ENCODE measurements at places on chromosomes 7 and 10.

- DNase-seq: no peak
These were observed 3.8 kb downstream of the RTKN2 start for GRCh38 chr10:62264702-62265436.

DNA sequence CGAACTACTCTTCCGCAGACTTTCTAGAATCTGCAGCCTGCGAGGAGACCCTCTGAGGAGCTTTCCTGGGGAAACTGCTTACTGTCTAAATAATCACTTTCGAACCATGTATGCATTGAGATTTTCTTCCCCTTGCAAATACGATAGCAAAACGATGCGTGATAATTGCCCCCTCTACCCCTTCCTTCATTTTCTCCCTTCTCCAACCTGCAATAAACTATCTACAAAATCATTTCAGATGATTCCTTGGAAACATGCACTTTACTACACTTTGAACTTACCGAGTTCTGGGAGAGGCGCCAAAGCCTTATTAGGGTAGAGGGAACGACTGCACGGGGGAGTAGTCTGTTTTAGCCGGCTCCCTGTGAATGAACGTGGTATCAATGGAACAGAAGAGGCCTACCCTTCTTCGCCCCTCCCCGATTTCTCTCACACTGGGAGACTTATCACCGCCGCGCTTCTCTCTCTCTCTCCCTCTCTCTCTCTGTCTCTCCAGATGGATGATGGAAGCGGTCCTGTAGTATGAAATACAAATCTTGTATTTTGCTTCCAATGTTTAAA is at the start of gene FGFBP3:
Gene FGFBP3, minus strand, starts transcription at position 370 of the 561 bp plus-strand sequence. CDS start 517 bp downstream, outside the sequence.
- DNase-seq: peak; percentile 28

- DNase-seq: no peak
These were observed 39.9 kb upstream of the HECW1 start for GRCh38 chr7:43072530-43072929.

GRCh38 chr7:101817471-101818286 is at the start of gene CUX1:
CUX1 (plus strand) TSS chr7:101817626; CDS start chr7:101817640, 14 bp downstream.
- DNase-seq: peak; percentile 15

DNA sequence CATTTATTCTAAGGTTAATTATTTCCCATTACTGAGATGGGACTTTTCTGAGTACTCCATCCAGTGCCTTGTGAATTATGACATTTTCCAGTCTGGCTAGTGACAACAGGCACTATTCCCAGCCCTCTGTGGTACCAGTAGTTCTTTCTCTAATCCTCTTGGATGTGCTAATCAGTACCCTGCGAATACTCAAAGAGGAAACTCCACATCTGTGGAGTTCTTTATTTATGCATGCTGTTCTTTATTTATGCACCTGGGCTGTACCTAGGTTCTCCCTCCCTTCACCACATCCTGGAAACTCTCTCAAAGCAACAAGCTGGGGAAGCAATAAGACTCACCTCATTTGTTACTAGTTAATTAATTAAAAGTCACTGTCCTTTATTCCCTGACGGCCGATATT is 83.5 kb downstream of the TSPAN12 start:
- DNase-seq: no peak

DNA sequence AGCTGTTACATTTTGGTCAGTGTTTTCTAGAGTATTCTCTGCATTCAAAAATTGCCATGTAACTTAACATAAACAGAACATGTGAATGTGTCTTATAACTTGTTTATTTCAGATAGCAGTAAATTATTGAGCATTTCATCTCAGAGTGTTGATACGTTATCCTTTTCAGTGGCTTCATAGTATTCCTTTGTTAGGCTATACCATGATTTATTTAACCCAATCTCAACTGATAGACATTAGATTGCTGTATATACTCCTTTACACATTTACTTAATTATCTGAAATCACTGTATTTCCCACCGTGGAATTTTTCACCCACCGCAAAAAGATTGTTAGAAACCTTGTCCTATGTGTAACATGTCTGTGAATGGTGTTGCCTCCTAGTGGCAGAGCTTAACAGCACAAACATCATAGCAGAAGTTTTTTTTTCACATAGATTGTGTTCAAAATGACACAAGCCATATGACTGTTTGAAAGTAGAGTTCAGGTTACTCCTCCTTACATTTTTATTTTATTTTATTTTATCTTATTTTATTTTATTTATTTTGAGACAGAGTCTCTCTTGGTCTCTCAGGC is 21.4 kb downstream of the SLF2 start:
- DNase-seq: no peak

DNA sequence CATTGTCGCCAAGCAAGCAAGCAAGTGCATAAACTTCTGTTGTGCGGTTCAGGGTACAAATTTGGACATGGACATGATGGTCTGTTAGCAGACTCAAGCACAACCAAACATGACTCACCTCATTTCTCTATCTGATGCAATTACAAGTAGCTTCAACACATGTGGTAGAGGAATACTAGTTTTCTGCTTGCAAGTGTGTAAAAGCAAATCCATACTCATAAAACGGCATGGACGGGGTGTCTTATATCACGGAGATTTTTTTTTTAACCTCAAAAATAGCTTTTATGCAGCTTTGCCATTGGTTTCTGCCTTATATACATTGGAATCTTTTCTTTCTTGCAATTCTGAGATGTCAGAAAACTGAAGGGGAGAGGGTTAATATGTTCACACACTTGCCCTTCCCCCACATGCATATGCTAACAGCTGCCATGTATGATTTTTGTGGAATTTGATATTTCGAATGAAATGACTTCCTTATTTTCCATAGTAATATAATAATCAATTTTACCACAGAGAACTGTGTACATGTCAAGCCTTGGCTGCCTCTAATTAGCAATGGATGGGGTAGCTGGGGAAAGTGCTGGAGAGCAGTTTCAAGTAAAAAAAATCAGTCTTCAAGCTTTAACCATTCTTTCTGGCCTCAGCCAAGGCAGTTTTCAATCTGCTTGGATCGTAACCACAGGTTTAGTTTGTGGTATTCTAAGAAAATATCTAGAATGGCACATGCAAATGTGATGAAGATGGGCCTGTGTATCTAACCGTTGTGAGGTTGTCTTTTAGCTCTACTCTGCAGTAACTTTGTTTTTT is 106.0 kb upstream of the PDCD4 start:
- DNase-seq: no peak

DNA sequence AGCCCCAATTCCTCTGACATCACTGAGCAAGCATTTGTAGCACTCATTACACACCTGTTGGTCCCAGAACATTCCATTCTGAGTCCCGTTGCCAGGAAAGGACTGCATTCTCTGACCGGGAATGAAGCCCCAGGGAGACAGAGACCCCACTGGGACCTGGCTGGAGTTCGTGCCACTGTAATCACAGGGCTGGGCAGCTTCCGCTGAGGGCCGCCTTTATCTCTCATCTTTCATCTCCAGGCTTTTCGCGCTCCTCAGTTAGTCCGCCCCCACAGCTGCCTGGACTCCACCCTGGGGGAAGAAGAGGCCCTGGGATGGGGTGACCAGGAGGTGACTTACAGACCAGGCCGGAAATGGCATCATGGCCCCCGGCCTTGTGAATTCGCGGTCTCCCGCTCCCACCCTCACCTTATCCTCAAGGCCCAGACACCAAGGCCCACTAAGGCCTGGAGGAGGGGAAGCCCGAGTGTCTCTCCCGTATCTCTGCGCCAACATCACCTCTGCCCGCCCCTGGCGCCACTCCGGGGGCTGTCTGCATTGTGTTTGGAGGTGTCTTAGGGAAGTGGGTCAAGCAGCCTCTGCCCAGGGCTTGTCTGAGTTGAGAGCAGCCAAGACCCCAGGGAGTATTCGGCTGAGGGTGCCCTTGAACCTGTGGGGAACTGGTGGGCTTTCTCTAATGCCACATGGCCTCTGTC is 75.4 kb downstream of the PROSER2 start:
- DNase-seq: no peak

DNA sequence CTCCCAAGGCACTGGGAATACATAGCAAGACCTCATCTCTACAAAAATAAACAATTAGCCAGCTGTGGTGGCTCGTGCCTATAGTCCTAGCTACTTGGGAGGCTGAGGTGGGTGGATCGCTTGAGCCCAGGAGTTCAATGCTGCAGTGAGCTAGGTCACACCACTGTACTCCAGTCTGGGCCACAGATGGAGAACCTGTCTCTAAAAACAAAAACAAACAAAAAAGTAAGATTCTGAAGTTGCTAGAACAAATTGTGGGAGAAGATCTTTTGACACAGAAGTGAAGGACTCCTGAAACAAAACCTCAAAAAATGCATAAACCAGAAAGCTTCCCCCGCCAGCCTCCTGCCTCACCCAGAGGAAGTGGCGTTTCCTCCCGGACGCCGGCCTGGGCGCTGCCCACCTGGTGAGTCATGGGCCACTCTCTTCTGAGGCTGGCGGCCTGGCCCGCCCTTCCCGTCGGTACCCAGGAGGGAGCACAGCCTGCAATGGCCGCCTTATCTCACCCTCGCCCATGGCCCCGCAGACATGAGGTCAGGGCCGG is 25.4 kb upstream of the ELN start:
- no peak for DNase-seq

GRCh38 chr7:33128990-33129805 is at the start of gene BBS9:
BBS9 (plus strand) TSS chr7:33129564; CDS start chr7:33146253, 16,689 bp downstream.
- DNase-seq: peak; percentile 82

Data from stimulated activated CD4-positive, alpha-beta T cell treated with anti-CD3 and anti-CD28 coated beads, Interleukin-12 subunit alpha, Interleukin-12 subunit beta, amount 100 ng/mL, for 24 hours (primary cell).